Skin of body (tissue), 3 donors: ENCODE measurements at places on chromosomes 6 and 20.

DNA sequence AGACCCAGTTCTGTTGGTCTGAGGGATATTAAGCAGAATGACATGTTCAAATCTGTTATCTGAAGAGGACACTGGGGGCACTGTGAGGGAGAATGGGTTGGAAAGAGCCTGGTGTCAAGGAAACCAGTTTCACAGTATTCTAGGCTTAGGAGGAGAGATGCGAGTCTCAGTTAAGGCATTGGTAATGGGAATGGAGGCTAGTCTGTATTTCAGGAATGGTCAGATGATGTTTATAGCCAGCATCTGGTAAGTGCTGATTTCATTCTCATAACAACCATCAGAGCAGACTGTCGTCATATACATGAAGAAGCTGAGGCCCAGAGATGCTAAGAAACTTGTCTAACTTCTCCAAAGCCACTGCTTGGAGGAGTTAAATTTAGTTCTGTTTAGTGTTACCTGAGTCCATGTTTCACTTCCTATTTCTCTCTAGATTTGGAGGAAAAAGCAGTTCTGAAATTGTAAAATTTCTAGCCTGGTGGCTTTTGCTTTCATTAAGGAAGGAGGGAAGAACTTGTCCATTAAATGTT, 242.0 kb downstream of the ARID1B start:
- DNase-seq: no peak

GRCh38 chr20:57043091-57043490, 223.3 kb downstream of the BMP7 start:
- no peak for DNase-seq

DNA sequence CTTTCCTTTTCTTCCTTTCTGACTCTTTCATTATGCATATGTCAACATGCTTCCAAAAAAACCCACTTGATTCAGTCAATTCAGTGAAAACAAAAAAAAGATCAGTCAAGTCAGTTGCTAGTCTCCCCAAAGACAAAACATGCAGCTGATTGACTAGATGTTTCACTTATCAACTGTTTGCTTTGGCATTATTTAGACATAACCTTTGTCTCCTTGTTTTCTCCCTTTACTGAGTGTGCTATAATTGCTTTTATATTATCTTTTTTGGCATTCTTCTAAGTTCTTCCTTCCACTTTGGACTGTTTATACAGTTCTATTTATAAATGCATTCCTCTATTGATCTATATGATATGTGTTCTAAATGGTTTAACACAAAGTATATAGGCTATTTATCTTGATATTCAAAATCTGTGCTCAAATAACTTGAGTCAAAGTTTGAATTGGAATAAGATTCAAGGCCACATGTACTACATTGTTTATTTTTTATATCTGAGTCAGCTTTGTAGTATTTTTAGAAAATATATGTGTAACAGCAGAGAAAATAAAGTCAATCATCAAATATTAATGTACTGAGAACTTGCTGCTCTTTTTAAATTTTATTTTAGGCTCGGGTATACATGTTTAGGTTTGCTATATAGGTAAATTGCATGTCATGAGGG, 260.5 kb downstream of the CENPW start:
- DNase-seq: no peak

GRCh38 chr20:19022118-19022575, 190.3 kb upstream of the SLC24A3 start:
- DNase-seq: no peak

GRCh38 chr20:20740541-20740940, 28.1 kb upstream of the RALGAPA2 start:
- DNase-seq: peak; percentile 19

GRCh38 chr20:50309764-50310672, 119.4 kb downstream of the CEBPB start:
- no peak for DNase-seq

GRCh38 chr6:19452495-19452894, 384.7 kb upstream of the ID4 start:
- DNase-seq: no peak

DNA sequence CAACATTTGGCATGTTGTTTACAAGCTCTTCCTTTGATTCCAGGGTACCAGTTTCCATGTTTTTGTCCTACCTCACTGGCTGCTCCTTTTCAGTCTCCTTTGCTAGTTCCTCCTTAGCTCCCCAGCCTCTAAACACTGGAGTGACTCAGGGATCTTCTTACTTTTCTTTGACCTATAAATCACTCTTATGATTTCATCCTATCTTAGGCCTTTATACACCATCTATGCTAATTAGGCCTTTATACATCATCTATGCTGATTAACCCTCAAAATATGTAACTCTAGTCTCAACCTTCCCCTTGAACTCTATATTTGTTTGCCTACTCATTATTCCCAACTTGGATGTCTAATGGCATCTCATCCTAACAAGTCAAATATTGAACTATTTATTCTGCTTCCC, 9.5 kb downstream of the TMEM30A start:
- no peak for DNase-seq

DNA sequence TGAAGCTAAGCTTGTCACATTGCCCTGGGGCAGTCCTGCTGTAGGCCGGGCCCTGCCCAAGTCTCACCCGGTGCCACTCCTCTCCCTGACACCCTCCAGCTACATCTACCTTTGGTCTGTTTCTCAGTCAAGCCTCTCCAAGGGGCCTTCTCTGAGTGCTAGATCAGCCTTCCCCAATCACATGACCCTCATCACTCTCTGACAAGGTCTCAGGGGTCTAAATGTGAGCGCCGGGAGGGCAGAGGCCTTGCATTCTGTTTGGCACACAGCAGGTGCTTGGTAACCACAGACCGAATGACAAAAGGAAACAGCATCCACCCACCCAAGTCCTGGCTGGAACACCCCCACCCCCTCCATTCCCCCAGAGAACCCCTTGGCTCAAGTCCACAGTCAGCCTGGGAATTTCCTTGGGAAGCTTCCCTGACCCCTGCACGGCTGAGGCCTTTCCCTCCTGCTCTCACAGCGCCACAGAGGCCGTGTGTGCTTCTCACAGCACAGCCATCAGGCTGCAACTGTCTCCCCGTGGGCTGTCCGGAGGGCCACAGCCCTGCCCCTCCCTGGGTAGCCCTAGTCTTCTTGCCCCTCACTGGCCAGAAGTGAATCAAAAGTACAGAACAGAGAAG, 32.9 kb downstream of the PKIG start:
- no peak for DNase-seq
